ENCODE measurements at places on chromosomes 7 and 10.

- DNase-seq, result no peak
These were observed 66.4 kb upstream of the IFRD1 start for GRCh38 chr7:112383671-112384417.

- no peak for DNase-seq
These were observed 1.7 kb downstream of the RASGEF1A start for GRCh38 chr10:43264965-43265798.

GRCh38 chr10:62541811-62542210, 167.6 kb downstream of the ZNF365 start:
- no peak for DNase-seq

- no peak for DNase-seq
These were observed 36.0 kb downstream of the ZNRF2 start for GRCh38 chr7:30320392-30320791.

DNA sequence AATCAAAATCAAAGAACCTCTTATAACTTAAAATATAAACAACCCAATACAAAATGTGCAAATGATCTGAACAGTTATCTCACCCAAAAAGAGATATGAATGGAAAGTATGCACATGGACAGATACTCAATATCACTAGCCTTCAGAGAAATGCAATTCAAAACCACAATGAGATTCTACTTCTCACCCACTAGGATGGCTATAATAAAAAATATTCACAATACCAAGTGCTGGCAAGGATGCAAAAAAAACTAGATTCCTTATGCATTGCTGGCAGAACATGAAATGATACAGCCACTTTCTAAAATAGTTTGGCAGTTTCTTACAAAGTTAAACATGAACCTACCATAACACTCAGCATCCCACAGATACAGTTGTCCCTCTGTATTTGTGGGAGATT, 130.1 kb upstream of the LRRN3 start:
- no peak for DNase-seq

DNA sequence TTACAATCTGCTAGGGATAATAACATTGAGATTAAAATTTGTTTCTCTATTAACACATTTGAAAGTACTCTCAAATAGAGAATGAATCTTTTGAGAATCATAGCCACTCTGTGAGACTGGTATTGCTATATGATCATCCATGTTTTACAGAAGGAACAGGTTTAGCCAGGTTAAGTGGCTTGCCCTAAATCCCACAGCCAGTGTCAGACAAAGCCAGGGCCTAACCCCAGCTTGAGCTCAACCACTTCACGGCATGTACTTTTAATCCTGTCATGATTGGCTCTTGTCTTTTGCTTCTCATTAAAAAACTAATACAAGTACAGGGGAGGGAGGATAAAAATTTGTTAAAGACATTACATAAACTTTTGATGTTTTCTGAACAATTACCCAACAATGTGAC, 3.8 kb upstream of the ZNRF2 start:
- DNase-seq, result no peak

GRCh38 chr7:1175967-1176851, 16.2 kb upstream of the ZFAND2A start:
- DNase-seq, result peak; percentile 83

GRCh38 chr7:132309102-132309805, 267.0 kb downstream of the PLXNA4 start:
- no peak for DNase-seq

- no peak for DNase-seq
These were observed 21.3 kb upstream of the SPOCK2 start for GRCh38 chr10:72109636-72110157.

DNA sequence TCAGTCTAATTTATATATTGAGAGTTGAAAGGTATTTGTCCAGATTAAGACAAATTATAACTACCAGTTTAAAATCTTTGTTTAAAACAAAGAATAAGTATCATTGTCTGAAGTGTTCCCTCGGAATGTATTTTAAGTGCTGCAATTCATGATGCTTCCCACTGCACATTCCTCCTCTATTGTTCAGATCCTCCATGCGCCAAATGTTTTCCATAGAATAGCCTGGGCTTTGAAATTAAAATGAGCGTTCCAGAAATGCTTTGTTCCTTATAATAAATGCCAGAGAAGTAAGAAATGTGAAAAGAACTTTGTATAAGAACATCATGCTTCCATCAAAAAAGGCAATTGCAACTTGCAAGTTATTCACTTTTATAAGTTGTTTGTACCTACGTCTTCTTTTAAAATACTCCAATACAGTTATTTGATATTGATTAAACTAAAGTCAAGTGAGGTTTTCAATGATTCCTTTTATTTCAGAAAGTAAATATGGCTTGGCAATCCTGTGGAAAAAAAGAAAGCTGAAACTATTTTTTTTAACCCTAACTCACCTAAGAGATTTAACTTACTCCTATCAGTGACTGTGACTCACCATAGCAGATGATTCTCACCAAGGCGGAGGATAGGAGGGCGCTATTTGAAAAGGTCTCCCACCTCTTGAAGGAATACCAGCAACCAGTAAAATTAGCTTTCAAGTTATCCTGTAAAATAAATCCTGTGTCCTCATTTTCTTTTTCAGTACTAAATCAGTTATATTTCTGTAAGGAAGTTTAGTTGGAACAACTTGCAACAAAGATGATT, 85.8 kb downstream of the CTNNA3 start:
- DNase-seq, result no peak

- DNase-seq, result no peak
These were observed 1187.8 kb downstream of the CNTNAP2 start for GRCh38 chr7:147304376-147304775.

All from NCI-H2107 (cell line).